Spleen (tissue), 13 donors: ENCODE measurements at places on chromosomes 3 and 15. TPM values are rescaled to one million over a fixed set of nuclear protein-coding genes. Genes with fewer than 3 reads are reported as not detected.

GRCh38 chr3:17025594-17026139 is 140.9 kb downstream of the PLCL2 start:
- no peak for DNase-seq

DNA sequence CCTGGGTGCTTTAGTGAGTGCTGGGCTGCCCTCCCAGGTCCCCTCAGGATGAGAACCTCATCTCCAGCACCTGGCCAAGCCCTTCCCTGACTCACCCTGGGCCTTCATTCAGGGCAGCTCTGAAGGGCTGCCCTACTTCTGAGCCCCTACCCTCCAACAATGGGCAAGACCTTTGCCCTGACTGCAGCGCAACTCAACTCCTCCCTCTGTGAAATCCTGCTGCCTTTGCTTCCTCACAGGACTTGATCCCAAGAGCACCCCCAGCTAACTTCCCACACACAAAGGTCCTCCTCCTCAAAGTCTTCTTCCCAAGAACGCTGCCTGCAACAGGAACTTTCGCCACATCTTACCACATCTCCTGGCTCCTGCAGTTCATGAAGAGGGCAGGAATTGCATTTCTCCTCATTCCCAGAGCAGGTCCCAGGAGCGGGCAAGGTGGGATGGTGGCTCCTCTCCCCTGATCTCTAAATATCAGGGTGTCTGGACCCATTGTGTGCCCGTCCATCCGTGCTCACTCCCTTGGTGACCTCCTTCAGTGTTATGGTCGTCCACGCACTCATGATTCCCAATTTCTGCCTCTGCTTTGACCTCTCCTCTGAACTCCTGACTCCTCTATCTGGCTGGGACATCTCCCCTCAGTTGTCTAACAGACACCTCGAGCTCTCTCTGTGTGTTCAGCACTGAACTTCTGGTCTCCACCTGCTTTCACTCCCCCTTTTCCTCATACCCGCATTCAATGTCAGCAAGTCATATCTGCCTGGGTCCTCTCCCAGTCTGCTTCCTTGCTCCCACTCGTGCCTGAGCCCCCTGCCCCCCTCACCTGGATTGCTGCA is 4.5 kb upstream of the SSUH2 start:
- peak; percentile 29 for DNase-seq

- DNase-seq, result no peak
Observed at GRCh38 chr3:11717768-11718636, 74.3 kb upstream of the VGLL4 start.

DNA sequence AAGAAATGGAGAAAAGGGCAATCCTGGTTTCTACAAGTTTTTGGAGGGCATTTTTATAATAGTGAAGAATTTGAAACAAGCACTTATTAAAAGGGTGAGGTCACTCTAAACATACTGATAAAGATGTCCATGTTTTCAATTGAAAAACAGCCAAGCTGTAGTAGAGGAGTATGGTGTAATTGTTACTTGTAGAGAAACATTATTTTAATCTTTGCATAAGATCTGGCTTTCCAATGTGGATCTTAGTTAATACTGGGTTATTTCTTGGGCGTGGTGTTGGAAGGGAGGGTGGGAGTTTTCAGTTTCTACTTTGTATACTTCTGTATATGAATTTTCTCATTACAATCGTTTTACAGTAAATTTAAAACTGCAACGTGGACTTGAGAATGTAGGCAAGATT is 22.8 kb downstream of the MORF4L1 start:
- DNase-seq, result no peak

DNA sequence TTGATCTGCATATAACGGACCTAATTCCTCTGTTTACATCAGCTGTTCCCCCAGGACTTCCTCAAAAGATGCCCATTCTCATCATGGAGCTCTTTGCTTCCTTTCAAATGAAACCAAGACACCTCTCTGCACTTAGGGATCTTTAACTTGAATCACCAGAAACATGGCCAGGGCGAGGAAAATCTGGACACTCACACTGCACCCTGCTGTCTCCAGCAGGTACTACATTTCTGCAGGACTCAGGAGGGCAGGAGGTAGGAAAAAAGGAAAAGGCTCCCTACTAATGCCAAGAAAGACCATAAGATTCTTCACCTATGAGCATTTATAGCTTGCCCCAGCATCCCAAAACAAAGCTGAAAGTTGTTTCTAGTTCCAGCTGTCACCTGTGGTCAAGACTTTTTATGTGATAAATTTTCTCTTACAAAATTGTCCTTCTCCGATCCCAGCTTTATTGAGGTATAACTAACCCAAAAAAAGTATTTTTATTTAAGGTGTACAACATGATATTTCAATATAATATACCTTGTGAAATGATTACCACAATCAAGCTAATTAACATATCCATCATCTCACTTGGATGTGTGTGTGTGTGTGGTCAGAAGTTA is 87.3 kb upstream of the C15orf61 start:
- DNase-seq, result no peak

DNA sequence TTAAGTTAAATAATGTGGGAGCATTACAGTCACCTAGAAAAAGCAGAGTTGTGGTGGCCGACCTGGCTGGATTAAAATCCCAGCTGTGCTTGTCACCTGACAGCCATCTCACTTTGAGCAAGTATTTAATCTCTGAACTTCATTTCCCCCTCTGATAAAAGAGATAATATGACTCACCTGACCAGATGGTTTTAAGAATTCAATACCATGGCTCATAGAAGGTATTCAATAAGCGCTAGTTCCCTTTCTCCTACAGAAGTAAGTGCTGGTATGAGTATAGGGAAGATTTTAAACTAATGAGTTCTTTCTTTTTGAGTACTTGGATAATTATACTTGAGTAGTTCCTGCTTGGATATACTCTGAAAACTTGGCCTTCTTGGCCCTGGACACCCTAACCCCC is 325.5 kb downstream of the IL5RA start:
- no peak for DNase-seq

GRCh38 chr3:194272221-194272620 is 78.9 kb downstream of the CPN2 start:
- peak; percentile 70 for DNase-seq

DNA sequence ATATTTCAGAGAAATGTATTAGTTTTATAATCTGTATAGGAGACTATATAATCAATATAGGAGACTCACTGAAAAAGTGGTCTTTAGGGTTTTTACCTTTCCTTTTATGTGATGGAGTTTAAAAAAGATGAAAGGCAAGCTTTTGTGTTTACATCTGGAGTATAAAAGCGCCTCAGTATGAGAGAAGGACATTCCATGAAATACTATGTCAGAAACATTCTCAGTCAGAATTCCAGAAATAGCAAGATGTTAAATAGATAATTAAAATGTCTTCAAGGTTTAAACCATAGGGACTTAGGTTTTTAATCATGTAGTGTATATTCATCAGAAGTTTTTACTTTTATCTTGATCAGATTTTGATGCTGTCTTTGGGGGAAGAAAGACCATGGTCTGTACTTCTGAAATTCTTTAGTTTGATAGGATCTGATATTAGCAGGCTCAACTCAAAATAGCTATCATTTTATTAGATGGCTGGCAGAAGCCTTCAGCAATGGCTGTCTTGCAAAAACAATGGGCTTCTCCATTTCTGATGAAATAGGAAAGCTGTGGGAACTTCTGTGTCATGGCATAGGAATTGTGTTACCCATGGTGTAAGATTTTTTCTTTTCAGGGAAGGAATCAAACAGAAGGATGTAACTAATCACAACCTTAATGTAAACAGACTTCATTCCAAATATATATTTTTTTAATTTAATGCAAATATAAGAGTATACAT is 209.6 kb upstream of the PLSCR5 start:
- no peak for DNase-seq

- DNase-seq, result no peak
Observed at GRCh38 chr15:36659917-36660316, 80.5 kb downstream of the CDIN1 start.

DNA sequence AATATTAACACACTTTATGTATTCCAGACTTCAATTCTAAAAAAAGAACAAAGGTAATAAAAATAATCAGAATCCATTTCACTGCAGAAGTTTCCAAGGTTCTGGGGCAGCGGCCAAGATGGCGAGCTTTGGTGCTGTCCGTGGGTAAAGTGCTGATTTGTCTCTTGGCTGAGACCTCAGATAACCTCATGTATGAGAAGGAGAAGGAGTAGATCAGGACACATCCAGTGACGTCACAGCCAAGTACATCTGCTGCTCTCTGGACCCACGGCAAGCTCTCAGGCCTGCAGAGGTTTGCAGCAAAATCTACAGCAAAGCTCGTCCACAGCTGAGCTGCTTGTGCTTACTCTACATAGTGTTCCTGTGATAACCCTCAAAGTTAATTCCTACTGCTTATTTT is 165.7 kb downstream of the MAGI1 start:
- no peak for DNase-seq

The FETUB gene
- polyA plus RNA-seq, result not detected

The STAB1 gene
- 1,275 TPM for polyA plus RNA-seq

The YEATS2 gene
- polyA plus RNA-seq, result 8.6 TPM

The CEMIP gene
- polyA plus RNA-seq, result 0.20 TPM

The CAMK1 gene
- 28.2 TPM for polyA plus RNA-seq

The FEM1B gene
- polyA plus RNA-seq, result 10.4 TPM
